ENCODE measurements at places on chromosomes 2 and 18. TPM values are rescaled to one million over a fixed set of nuclear protein-coding genes. Genes with fewer than 3 reads are reported as not detected.

HNMT gene
- 174 TPM for total RNA-seq

CERKL gene
- not detected for total RNA-seq

DNA sequence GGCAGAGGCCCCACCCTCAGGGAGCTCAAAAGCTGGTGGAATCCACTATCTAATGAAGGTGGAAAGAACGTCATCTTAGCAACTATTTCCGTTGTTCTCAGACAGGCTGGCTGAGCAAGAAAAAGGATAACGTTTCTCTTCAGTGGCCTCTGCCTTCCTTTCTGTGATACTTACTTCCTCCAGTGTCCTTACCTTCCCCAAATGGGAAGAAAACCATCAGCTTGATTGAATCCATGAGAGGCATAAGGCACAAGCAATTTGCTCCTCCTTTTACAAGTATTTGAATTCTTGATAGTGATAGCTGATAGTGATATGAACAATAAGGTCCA is 8.1 kb upstream of the NCOA1 start:
- H3K4me1 ChIP-seq = no peaks in the 10 kb centered on the region
- no peaks in the 10 kb centered on the region for H3K36me3 ChIP-seq
- no peak for DNase-seq

GRCh38 chr18:64202863-64203262 is 54.0 kb upstream of the LINC00305 start:
- no peaks in the 10 kb centered on the region for H3K27me3 ChIP-seq
- no peak overlapping the region for H3K27ac ChIP-seq
- H3K4me3 ChIP-seq = no peak overlapping the region
- H3K36me3 ChIP-seq = no peaks in the 10 kb centered on the region

CRYBA2 gene
- not detected for total RNA-seq

SPATA3 gene
- not detected for total RNA-seq

CHST9 gene
- 1.6 TPM for total RNA-seq

VWA3B gene
- total RNA-seq = not detected

G6PC2 gene
- total RNA-seq = not detected

- no peaks in the 10 kb centered on the region for H3K27me3 ChIP-seq
- no peaks in the 10 kb centered on the region for H3K4me1 ChIP-seq
- H3K4me3 ChIP-seq = no peak overlapping the region
- no peak overlapping the region for H3K27ac ChIP-seq
- no peaks in the 10 kb centered on the region for H3K36me3 ChIP-seq
Observed at GRCh38 chr18:35142275-35142615, 98.6 kb upstream of the ZNF397 start.

GALNT13 gene
- 0.33 TPM for total RNA-seq

Data from breast epithelium (tissue), 4 donors.